ENCODE measurements at places on chromosomes 13 and 19.

GRCh38 chr13:111337741-111338140, 17.3 kb downstream of the TEX29 start:
- no peak for DNase-seq

- DNase-seq, result no peak
These were observed 5.1 kb downstream of the OR7A10 start for GRCh38 chr19:14843578-14843977.

DNA sequence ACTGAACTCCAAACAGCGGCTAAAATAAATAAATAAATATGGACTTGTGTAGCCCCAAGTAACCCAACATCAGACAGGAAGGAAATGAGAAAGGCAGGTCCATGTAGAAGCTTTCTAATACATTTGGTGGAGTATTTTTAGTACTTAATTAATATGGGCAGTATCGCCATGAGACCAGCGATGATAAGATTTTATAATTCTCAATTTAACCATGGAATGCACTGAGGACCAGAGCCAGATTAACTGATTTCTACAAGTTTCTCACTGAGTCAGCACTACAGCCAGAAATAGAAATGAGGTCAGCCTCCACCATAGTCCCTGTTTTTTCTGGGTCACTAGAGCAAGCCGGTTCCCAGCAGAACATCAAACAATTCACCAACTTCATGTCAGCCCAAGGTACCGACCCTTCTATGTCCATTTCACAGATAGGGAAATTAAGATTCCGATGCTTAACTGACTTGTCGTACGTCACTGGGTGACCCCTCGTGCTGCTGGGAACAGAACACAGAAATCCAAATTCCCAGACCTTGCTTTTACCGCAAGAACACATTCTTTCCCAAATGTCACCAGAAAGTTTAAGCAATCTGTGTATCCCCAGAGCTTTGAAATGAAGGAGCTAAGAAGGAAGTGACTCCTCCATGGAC, 90.4 kb downstream of the COL4A1 start:
- DNase-seq, result no peak

DNA sequence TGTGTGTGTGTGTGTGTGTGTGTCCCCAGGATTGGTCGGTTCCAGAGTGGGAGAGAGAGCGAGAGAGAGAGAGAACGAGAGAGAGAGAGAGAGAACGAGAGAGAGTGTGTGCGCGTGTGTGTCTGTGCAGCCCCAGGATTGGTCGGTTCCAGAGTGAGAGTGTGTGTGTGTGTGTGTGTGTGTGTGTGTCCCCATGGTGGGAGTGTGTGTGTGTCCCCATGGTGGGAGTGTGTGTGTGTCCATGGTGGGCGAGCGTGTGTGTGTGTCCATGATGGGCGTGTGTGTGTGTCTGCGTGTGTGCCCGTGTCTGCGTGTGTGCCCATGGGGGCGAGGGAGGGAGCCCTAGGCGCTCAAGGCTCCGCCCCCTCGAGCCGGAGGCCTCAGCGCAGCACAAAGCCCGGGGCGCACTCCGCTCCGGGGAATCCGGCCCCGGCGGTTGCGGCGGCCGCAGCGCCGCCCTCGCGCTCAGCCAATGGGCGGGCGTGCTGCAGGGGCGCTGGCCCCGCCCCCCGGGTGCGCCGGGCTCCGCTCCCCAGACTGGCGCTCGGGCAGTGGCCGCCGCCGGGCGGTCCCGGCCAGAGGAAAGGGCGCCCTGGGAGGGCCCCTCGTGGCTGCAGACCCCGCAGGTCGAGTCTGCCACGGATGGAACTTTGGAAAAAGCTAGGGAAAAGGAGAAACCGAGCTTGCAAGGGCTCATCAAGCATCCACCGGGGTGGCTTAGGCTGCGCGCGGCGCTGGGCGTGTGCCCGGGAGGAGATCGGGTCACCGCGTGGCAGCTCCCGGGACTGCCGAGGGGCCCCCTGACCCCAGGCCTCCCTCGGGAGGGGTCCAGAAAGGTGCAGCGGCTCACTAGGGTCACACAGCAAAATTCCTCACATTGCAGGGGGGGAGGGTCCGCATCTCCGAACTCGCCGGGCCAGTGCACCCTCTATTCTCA, 96.2 kb downstream of the INSR start:
- DNase-seq, result peak; percentile 85

GRCh38 chr13:97274829-97275649, 52.9 kb downstream of the MBNL2 start:
- DNase-seq, result no peak

DNA sequence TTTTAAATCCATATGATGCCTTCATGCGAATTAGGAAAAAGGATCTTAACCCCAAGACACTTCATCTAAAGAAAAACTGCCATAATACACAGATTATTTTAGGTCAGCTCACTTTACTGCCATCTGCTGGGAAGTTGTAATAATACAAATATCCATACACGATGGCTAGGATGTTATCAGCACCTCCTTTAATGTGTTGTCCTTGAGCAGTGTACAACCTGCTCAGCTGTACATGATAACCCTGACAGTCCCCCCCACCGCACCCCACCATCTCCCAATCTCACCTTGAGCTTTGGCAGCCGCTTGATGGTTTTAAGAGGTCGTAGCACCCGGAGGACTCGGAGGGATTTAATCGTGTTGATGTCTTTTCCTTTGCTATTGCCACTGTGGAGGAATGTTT, 112.2 kb downstream of the IER2 start:
- no peak for DNase-seq

- DNase-seq, result no peak
These were observed 5.5 kb downstream of the MAB21L1 start for GRCh38 chr13:35470671-35471661.

- DNase-seq, result no peak
These were observed 162.2 kb downstream of the KDM4B start for GRCh38 chr19:5131031-5131505.

GRCh38 chr13:48165063-48165462, 67.9 kb upstream of the ITM2B start:
- no peak for DNase-seq

DNA sequence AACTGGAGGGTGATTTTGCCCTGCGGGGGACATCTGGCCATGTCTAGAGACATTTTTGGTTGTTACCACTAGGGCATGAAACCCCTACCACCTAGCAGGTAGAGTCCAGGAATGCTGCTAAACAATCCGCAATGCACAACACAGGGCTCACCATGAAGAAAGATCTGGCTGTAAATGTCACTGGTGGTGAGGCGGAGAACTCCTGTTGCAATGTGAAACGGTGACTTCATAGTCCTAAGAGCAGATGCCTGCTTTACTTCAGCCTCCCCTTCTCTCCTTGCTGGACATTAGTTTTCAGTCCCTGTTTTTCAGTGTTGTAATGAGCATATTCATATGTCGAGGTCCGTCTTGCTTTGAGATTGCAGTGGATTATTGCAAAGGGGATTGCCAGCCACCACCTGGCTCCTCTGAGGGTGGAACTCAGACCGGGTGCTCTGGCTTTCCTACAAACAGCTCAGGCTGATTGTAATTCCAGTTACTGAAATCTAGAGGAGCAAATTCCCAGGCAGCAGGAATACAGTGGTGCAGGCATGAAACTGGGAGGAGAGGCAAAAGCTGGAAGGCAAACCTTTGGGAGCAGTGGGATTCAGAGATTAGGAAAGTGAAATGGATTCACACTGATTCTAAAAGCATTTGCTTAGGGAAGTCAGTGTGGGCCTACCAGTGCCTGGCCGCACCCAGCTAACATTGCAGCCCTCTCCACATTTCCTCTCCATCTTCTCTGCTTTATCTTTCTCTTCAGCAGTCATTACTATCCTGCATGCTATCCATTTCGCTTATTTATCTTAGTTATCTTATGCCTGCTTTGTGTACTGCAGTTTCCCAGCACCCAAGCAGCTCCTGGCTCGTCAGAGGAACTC, 76.1 kb upstream of the PCDH8 start:
- no peak for DNase-seq

- DNase-seq, result no peak
These were observed 86.7 kb downstream of the DNAJC3 start for GRCh38 chr13:95763601-95764000.

GRCh38 chr19:16874250-16874977, 14.4 kb upstream of the F2RL3 start:
- no peak for DNase-seq

DNA sequence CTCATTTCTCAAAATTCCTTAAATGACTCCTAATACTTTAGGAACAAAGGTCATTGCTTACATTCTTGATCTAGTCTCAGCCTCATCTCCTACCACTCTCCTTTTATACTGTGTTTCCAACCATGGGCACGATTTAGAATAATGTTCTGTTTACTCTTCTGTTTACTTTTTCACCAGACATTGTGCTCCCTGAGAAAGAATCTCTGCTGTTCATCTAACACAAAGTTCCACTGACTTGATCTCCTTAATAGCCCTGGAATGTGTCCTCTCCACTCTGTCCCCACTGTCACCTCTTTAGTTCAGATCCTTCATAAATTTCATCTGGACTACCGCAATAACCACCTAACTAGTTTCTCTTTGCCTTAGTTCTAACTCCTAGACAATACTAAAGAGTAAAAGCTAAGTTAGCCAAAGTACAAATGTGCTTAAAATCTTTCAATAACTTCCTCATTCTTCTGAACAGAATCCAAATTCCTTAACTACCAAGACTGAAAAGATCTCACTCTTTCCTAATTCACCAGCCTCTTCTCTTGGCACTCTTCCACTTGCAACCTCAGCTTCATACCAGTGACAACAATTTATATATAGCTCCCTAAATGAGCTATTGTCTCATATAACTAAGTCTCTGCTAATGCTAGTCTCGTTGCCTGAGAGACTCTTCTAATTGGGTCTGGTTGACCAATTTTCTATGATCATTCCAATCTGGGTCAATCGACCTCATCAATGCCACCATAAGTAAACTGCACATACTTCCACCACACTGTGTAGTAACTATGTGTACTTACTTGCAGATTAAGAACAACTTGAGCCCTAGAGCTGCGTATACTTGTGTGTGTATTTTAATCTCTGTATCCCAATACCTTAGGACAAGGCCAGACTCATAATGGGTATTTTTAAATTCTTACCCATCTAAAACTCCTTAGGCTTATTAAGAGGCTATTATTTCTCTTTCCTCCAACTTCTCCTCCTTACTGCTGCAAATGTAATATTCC, 179.9 kb downstream of the VWA8 start:
- no peak for DNase-seq

DNA sequence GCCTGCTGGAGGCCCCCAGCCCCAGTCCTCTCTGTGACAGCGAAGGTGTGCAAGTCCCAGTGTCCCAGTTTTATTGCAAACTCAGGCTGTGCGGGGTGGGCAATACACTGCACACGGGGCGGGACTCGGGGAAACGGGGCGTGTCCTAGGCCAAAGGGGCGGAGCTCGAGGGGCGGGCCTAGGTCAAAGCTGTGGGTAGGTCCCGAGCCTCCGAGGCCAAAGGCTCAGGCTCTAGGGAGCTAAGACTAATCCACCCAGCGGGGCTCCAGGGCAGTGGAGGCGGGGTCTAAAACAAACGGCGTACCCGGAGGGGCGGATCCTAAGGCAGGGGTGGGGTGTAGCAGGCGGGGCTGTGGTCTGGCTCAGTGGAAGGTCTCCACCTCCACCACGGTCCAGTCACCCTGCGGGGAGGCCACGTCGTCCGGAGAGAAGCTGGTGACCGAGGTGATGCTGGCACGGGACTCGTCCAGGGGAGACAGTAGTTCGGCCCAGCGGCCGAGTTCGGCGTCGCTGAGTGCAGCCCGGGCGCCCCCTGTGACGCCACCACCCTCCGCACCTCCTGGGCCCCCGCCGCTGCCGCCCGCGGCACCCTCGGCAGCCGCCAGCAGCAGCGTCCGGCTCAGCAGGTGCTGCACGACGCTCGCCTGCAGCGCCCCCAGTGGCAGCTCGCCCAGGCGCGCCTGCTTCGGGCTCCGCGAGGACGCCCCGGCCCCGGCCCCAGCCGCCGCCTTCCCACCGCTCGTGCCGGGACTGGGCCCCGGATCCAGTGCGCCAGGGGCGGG, 5.3 kb downstream of the PRR36 start:
- peak; percentile 78 for DNase-seq

DNA sequence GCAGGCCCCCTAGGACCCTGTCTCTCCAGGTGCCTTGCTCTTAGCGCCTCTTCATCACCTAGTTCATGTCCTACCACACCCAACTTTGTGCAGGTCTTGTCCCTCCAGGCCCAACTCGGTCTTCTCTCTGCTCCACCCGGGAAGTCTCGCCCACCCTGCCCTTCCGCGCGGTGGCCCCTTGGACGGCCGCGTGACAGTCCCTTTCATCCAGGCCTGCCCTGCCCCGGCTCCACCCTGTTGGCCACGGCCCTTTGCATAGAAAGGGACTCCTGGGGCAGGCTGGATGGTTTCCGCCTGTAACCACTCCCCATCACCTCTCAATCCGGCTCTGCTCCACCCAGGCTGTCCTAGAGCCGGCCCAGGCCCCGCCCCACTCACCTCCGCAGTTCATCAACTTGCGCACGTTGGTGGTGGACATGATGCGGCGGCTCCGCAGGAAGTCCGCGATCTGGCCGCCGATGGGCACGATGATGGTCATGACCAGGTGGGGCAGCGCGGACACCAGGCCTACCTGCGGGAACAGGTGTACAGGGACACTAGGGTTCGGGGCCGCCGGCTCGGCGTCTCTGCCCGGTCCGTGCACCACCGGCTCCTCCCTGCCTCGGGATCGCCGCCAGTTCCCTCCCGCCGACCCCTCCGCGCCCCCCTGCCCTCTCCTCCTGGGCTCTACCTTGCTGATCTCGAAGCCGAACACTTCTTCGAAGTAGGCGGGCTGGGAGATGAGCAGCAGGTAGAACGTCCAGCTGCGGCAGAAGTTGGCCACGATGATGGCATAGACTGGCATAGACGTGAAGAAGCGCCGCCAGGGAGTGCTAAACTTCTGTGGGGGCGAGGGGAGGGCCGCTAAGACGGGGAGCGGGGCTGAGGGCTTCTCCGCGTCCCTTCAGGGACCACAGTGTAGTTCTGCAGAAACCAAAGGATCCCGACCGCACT, 7.2 kb downstream of the GFY start:
- DNase-seq, result no peak

- DNase-seq, result no peak
These were observed 590.8 kb upstream of the SPRY2 start for GRCh38 chr13:80931766-80932165.

DNA sequence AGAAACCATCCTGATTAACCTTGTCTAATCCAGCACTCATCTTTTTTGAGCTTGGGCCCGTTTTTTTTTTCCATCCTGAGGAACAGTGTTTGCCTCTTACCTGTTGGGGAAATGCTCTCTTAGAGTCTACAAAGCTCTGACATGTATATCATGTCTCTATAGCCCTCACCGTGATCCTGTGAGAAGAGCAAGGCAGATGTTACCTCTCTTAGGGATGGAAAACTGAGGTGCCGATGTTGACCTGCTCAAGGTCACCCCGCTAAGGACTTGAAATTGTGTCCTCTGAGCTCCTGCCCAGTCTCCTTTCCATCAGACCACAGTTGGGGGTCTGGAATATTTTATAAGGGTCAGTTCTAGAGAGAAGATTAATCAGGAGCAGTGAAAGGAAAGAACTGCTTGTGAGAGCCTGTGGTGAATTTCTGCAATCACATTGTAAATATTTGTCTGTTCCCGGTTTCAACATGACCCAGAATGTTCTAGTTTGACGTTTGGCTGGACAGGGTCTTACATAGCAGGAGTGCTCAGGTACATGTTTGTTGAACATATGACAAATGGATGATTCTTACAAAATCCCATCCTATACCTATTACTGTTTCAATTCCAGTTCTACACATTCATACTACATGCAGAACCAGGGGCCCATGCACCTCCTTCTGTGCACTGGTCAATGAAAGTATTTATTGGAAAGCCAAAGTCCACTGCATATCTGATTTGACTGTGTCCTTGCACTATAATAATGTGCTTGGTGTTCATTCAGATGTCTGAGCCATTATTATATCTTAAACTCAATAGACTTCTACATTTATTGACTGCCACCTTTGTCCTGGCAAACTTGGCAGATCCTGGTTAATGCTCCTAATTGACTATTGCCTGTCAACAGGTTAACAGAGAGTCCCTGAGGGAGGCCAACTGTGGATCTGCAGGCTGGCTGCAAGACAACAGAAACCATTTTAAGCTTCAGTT, 12.1 kb downstream of the SLC25A15 start:
- no peak for DNase-seq

GRCh38 chr19:48258350-48258749, 2.6 kb upstream of the CARD8 start:
- DNase-seq, result no peak
